ENCODE measurements at places on chromosomes 2 and 18.

GRCh38 chr2:30798536-30798991 lies 8.7 kb downstream of the CAPN13 start:
- no peak for DNase-seq

GRCh38 chr2:164655750-164656149 lies 34.5 kb upstream of the GRB14 start:
- DNase-seq: no peak

DNA sequence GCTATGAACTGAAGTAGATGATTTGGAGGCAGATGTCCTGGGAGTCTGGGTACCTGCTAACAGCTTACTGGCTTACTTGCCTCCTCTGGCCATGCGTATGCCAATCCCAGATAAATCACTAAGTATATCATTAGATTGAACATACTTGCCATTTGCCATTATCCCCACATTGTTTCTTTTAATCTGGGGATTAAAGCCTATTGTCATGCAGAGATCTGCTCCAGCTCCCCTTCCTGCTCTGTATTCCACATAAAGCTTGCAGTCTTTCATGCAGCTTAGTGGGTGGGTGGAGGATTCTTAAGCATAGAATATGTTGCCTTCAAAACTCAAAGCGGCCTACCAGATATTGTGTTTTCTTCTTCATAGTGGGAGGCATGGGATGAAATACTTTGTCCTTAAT lies 311.8 kb upstream of the MMADHC start:
- DNase-seq: no peak

DNA sequence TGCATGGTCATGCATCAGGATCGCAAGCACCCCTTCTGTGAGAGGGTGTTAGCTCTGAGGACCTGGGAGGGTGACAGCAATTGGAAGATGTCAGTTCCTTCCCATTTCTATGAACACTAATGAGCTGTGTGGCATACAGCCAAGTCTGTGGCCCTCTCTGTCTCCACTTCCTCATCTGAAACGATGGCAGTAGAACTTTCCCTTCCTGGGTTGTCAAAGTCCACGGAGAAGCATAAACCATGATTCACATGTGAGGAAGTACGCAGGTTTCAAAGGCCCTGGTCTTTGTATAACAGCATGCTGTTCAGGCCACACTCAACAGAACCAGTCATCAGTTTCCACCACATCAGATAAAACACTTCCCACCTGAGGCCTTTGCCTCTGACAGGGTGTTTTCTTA lies 167.4 kb upstream of the RAB6C start:
- DNase-seq: no peak

DNA sequence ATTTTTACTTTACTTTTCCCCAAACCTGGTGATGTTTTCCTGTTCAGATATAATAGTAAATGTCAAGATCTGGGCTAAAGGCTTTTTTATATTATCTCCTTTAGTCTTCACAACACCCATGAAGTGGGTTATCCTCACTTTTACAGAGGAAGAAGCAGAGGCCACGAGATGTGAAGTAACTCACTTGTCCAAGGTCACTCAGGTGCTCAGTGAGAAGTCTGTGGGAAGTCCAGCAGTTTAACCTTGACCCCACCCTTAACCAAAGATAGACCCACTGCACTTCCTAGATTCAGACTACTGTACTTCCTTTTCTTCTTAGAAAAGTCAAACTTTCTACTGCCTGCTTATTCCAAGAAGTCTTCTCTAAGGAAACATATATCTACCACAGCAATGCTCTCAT lies 56.3 kb upstream of the STAT1 start:
- no peak for DNase-seq

- DNase-seq: peak; percentile 40
These were observed 363.6 kb downstream of the ZNF521 start for GRCh38 chr18:24988253-24988840.

DNA sequence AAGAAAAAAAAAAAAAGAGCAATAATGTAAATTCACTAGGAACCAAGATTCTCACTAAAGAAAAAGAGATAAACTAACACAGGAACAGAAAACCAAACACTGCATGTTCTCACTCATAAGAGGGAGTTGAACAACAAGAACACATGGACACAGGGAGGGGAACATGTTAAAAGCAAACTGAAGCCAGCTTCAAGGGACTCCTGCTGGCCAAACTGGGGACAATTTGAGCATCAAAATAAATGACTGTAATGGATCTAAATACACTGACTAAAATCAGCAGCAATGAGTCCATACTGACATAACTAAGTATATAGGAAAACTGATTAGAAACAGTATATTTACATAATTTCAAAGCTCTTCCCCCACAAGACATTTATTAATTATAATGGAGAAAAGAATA lies 73.0 kb downstream of the FARSB start:
- no peak for DNase-seq
